Muscle of arm (tissue), 14 donors: ENCODE measurements at places on chromosomes 11 and 22.

DNA sequence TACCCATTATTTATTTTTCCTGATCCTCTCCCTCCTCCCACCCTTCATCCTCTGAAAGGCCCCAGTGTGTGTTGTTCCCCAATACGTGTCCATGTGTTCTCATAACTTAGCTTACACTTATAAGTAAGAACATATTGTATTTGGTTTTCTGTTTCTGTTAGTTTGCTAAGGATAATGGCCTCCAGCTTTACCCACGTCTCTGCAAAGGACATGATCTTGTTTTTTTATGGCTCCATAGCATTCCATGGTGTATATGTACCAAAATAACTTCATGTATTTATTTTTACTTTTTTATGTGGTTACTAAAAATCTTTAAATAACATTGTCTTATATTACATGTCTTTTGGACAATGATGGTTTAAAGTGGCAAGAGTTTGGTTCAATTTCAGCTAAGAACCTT, 15.2 kb downstream of the PDGFD start:
- DNase-seq = no peak

GRCh38 chr11:74679513-74679865, 51.7 kb downstream of the CHRDL2 start:
- no peak for DNase-seq

GRCh38 chr11:83628622-83629355, 342.6 kb upstream of the CCDC90B start:
- no peak for DNase-seq

GRCh38 chr11:101863361-101863760, 51.4 kb upstream of the CEP126 start:
- no peak for DNase-seq

- no peak for DNase-seq
These were observed 59.1 kb upstream of the ANO5 start for GRCh38 chr11:22133776-22134175.

DNA sequence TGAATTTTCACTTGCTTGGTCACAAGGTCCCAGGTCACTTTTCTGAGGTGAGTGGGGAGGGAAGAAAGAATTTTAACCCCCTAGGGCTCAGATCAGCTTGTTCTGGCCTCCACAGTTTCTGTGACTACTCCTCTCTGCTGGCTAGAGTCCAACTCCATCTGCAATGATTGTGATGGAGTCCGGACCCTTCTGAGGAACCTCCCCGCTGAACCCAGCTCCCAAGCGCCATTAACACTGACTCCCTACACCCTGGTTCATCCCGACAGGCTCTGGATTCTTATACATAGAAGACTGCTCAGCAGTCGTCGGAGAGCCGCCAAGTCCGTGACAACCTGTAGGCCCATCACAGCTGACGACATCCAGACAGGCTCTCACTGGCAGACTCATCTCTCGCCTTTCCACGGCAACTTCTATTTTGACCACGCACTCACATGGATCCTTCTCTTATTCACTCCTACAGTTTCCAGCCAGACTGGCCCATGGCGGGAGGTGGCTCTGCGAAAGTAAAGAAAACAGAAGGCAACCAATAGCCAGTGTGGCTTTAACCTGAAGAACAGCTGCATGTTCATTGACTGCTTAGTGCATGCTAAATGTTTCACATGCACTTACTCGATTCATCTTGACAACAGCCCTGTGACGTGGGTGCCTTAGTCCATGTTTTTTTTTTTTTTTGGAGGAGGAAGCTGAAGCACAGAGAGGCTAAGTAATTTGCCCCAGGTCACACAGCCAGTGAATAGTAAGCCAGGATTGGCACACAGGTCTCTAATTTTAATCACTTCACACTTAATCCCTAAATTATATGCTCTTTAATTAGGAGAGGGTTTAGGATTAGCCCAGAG, 68.0 kb upstream of the PRDM11 start:
- no peak for DNase-seq
